SW480 (cell line): ENCODE measurements at places on chromosomes 7 and 10.

- DNase-seq, result no peak
Measured at GRCh38 chr10:42982891-42983506, 93.9 kb upstream of the RET start.

- DNase-seq, result no peak
Measured at GRCh38 chr7:25952261-25953057, 199.5 kb upstream of the NFE2L3 start.

DNA sequence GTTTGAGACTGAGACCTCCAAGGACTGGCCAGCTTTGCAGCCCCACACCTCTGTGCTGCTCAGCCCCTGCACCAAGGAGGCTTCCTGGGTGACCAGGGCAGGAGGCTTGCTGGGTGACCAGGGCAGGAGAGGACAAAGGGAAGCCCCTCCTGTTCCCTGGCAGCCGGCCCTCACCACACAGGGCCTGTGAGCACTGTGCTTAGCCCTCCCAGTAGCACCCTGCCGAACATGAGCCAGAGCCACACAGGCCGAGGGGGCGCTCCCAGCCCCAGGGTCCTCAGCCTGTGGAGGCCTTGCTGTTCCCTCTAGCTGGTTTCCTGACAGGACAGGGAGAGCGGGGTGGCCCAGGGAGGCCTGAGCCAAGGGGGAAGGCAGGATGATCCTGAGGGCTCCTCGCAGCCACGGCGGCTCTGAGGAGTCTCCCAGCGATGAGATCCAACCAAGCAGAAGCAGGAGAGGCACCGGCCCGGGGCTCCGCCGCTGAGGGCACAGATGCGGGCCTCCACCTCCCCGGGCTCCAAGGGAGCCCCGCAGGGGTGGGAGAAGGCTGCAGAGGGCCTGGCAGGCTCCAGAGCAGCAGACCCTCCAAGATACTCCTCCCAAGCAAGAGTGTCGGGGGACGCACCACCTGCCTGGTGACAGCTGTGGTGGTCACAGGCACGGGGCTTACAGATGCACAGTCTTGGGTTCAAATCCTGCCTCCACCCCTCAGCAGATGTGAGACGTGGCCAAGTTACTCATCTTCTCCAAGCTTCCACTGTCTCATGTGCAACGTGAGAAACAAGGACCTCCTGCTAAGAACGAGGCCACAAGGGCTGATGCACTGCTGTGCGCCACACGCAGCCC is 22.5 kb downstream of the WDR86 start:
- DNase-seq, result no peak

- DNase-seq, result no peak
Measured at GRCh38 chr7:27487509-27487908, 175.2 kb downstream of the HIBADH start.

DNA sequence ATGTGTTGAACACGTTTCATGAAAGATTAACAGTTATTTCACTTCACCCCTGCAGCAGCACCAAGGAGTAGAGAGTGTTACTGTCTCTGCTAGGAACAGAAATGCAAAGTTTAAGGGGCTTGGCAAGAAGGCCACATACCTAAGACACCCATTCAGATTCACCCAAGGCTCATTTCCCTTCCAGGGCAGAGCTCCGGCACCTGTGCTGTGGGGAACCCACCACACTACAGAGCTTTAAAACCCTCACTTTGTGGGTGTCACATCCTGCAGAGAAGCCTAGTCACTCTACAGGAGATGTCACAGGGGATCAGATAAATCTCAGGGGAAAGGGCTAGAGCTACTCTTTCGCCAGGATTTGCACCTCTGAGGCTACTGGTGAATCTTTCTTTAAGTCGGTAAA is 176.1 kb upstream of the KLF6 start:
- DNase-seq, result no peak

DNA sequence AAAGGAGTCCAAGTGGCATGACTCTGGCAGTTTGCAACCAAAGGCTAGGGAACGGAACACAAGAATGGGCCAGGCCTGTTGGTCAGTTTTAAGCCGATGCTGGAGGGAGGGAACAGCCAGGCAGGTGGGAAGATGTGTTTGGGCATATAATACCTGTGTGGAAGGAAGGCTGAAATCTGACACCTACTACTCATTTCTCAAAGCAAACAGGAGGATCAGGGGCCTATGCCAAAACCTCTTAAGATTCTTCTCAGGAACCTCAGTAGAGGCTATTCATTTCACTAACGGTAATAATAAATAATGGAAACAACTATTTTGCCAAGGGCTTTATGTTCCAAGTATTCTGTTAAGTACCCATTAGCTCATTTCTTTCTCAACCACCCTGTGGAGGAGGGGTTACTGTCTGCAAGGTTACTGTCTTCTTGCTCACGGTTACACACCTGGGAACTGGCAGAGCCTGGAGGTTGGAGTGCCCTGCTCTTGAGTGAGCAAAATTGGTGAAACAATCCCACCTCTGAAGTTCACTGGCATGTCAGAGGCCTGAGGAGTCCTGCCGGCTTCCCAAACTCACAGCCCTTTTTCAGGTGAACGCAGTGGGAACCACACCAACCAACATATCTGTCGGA is 35.5 kb downstream of the GOT1 start:
- no peak for DNase-seq
